ENCODE measurements at places on chromosomes 3 and 15.
A peak's percentile ranks its signal among the peaks of the same experiment; 100 is the strongest.

DNA sequence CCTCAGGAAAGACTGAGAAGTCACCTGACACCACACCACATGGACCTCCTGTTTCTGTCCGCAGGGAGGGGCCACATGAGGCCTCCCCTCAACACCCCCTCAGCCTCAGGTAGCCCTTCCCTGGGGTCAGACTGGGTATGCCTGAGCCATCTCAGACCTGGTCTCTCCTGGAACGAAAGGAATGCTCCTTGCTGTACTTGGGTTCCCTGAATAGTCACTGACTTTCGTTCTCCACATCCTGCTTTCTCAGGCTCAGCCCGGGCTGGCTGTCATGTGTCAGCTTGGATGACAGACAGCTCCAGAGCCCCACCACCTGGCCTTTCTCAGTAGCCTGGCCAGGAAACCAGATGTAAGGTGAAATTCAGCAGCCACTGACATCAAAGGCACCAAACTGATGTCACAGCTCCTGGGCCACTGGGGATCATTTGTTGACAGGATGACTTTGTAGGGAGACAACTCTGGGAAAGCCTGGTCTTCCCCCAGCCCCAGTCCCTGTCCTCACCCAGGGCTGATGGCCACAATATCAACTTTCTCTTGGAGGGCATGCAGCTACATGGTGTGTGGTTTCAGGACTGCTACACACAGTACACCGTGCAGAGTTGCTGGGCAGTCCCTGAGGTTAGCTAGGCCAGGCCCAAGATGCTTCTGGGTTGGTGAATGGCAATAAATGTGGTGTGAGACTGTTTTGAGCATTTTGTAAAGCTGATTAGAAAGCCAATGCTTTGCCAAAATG lies 141.4 kb upstream of the MRPS22 start:
- no peak for ATAC-seq

DNA sequence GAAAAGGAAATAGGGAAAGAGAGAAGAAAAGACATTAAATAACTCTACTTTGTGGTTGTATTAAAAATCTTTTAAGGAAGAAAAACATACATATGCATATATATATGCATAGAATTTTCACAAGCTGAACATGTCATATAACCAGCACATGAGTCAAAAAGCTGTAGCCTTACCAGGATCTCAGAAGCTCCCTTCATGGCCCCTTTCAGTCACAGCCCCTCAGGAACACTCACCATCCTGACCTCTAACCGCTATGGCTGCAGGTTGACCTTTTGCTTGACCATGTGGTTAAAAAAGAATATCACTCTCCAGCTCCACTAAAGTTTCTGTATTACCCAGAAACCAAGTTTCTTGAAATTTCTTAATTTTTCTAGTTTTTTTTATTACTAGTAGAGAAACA lies 103.4 kb downstream of the CHST2 start:
- ATAC-seq, result no peak

DNA sequence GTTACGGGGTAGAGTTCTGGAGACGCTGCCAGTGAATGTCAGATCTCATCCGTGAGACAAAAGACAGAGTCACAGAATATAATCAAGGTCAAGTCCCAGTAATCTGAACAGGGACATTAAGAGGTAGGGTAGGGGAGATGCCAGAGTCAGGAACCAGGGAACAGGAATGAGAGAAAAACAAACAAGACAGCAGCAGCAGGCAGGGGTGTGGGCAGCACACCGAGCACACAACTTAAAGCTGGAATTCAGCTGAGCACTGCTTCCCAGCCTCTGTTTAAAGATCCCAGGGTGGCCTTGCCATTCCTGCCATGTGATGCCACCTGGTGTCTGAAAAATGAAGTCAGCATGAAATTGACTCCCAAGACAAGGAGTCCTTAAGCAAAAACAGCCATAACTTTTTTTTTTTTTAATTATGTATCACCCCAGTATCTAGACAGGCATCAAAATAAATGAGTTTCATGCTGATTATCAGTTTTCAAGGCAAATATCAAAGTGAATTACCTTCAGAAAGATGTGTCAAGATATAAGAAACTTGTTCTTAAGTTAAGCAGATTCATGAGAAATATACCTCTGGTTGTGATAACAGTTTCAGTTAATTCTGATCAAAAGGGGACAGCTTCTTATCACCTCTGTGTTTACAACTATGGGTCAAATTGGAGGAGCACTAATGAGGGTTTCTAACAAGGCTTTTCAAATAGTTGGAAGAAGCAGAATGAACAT lies 203.7 kb downstream of the SLC9A9 start:
- peak; percentile 12 for ATAC-seq

DNA sequence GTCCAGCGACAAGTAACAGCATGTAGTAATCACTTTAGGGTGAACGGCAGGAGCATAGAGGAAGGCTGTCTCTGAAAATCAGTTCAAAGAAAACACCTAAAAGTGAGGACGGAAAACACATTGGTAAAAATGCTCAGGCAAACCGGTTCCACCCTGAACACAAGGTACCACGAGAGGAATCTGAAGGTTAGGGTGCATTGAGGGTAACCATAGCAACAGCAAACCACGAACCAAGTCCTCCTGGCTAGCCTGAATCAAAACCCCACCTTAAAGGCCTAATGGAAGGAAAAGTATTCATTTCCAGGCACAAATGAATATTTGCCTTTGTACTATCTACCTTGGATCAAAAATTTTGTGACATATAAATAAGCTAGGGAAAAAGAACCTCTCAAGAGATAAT lies 315.0 kb downstream of the OCA2 start:
- ATAC-seq, result no peak

DNA sequence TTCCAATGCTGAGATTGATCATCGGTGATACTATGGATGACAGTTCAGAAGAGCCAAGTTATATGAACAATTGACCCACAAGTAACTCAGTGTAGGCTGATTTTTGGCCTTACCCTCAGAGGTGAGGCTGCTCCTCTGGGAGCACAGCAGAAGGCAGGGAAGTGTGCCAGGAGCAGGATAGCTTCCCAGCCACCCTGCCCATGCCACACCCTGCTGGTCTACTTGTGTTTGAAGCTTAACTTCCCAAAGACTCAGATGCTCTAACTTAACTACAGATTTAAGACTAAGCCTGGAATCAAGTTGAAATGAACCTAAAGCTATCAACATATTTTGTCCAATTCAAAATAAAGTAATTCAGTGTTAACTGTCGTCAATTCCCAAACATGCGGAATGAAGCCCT lies 77.5 kb downstream of the BOC start:
- ATAC-seq, result no peak

DNA sequence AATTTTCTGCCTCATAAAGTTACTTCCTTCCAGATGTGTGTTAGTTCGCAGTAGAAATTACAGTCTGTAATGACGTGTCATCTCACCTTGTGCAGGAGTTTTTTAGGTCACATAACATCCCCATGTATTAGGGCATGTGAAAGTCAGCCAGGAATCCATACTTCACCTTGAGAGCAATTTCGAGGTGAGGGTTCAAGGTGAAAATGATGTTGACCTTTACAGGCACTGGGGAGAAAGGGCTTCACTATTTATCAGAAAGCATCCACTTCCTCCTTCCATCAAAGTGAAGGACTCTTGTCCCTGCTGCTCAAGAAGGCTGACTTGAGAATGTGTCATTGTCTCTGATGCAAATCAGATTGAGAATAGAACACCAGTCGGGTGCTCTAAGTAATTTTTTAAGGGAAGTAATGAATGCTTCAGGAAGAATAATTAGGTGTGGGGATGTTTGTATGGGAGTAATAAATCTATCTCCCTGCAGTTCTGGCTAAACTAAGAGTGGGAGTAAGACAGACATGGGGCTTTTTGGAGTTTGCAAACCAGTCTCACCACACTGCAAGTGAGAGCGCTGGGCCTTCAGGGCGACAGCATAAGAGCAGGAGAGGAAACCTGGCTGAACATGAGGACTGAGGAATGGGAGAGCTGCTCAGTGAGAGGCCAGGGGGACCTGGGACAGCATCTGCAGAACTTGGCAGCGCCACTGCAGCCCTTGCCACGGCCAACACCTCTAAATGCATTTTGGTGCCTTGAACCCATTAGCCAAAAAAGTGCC lies 85.9 kb upstream of the IL12A start:
- ATAC-seq, result no peak

Measured in activated T-helper 17 cell treated with anti-CD3 and anti-CD28 coated beads, Interleukin-2, amount 50 U/mL, for 72 hours (primary cell).